ENCODE measurements at places on chromosomes 13 and 19.

GRCh38 chr13:20015763-20016162 is 57.2 kb downstream of the ZMYM2 start:
- no peak for DNase-seq

- DNase-seq = peak; percentile 10
Measured at GRCh38 chr19:21084343-21084742, 2.3 kb downstream of the ZNF714 start.

DNA sequence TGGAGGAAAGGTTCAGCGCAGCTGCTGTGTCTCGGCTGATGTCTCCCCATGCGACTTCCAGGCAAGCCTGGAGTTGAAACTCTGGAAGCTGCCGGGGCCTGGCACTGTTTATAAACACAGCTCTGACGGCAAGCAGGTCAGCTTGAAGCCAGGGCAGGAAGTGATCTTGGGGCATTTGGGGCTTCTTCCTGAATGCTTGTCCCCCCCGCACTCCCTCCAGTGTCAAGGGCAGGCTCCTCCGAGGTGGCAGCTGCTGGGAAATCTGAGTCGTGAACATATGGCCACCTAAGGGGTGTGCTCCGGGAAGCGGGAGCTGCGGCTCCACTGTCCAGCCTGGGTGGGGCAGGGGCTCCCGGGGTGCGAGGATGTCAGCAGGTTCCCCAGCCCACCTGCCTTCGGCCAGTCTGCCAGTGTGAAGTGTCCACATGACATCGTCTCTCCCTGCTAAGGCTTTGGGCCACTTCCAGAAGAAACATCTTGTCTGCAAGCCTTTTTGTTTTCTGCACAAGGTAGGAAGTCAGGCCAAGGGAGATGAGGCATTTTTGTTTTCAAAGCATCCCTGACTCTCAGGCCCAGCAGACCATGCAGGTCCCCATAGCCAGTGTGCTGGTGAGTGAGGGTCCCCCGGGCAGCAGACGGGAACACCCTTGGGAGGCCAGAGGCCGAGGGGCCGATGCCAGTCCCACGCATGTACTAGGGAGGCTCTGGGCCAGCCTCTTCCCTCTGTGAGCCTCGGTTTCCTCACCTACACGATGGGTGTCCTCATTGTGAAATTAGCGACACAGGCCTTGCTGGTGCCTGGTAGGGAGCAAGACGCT is 2.7 kb downstream of the PIAS4 start:
- no peak for DNase-seq

DNA sequence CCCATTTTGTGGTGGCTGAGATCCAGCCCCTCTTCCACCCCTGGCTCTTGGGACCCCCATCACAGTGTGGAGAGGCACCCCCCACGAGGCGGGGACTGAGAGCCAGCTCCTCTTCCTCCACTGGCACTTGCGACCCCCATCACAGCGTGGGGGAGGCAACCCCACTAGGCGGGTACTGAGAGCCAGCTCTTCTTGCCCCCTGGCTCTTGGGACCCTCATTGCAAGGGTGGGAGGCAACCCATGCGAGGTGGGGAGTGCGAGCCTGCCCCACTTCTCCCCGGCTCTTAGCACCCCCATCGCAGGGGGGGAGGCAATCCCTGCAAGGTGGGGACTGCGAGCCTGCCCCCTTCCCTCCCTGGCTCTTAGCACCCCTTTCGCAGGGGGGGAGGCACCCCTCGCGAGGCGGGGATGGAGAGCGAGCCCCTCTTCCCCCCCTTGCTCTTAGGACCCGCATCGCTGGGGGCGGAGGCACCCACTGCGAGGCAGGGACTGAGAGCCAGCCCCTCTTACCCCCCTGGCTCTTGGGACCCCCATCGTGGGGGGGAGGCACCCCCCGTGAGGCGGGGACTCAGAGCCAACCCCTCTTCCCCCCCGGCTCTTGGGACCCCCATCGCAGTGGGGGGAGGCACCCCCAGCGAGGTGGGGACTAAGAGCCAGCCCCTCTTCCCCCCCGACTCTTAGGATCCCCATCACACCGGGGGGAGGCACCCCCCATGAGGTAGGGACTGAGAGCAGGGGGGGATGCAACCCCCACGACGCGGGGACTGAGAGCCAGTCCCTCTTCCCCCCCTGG is 364.6 kb upstream of the SPRY2 start:
- no peak for DNase-seq

DNA sequence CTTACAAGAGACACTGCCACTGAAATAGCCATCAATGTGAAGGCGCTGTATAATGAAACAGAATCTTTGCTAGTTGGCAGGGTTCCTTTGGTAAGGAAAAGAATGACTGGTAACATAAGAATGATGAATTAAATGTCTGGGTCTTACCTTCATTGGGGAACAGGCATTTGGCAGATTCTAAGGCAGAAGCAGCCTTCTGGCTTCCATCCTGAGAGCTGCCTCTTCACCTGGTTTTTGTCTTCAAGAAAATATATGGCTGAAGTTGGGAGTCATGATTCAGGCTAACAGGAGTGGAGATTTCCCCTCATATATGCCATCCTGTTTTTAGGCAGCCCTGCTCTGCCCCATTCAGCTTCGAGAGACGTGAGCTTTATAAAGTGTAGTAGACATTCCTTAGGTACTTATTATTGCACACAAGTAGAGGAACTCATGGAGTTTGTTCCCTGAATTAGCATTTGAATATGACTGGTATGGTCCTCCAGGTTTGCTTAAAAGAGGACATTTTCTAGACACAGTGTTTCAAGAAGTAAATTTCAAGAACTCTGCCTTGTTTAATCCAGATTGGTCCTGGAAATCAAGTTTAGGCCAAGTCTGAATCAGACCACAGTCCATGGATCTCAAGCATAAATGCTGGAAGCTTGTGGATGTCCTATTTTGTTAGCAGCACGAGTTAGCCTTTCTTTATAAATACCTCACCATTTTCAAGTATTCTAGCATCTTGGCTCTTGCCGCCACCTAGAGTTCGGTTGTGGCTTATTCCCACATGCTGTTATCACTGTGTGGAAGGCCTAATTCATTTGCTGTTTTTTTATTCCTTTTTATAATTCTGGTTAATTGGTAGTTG is 56.2 kb upstream of the AKAP11 start:
- peak; percentile 42 for DNase-seq

DNA sequence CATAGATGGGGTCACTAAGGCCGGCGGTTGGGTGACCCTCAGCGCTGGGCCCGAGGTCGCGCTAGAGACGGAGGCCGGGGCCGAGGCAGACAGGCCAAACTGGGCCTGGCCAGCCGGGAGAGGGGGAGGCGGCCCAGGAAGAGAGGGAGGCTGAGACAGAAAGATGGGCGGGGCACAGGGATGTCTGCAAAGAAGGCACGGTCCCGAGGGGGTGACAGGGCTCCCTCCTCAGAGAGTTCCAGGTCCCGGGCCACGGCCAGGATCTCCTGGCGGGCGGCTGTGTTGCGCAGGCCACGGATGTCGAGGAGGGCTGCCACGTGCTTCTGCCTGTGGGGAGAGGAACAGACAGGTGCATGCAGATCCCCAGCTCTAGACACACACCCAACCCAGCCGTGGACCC is 32.2 kb downstream of the EXOC3L2 start:
- DNase-seq = no peak

GRCh38 chr13:32881074-32881776 is 135.0 kb upstream of the KL start:
- DNase-seq = peak; percentile 60

DNA sequence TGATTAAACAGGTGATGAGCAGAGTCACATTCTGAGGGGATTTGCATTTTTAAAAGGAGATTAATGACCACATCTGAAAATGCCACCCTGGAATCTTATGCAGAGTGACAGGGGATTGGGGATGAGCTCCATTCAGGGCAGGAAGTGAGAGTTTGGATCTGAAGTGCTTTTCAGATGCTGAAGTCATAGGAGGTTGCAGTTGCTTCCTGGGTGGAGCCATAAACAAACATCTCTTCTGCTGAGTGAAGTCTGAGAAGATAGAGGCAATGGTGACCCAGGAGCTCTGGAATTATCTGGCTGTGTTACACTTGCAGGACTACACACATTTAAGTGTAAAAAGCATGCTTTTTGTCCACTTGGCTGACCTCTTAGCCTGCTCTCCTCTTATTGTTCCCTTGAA is 51.4 kb upstream of the PSG8 start:
- DNase-seq = peak; percentile 12

DNA sequence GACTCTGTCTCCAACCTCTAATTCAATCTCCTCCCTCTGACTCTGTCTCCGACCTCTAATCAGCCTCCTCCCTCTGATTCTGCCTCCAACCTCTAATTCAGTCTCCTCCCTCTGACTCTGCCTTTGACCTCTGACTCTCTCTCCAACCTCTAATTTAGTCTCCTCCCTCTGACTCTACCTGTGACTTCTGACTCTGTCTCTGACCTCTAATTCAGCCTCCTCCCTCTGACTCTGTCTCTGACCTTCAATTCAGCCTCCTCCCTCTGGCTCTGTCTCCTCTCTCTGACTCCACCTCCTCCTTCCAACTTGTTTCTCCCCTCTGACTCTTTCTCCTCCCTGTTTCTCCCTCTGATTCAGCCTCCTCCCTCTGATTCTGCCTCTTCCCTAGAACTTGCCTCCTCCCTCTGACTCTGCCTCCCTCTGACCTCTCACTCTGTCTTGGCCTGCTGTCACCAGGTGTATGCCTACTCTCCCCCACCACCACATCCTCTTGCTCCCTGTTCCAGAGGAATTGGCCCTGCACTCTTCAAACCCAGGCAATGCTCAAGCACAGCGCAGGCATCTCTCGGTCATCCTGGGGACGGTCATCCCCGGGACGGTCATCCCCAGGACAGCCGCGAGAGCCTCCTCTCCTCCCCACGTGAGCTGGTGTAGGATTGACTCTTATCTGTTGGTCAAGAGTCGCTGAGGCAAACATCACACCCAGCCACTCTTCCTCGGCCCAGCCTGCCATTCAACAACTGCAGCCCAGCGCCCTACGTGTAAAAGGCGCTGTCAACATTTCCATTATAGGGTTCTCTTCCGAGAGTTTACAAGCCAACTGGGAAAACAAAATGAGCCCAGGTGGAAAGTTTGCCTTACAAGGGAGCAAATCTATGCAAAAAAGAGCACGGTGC is 60.2 kb downstream of the ZIC5 start:
- no peak for DNase-seq

- DNase-seq = no peak
Measured at GRCh38 chr13:66859078-66859477, 371.1 kb downstream of the PCDH9 start.

GRCh38 chr13:74409551-74409950 is 275.3 kb upstream of the KLF12 start:
- no peak for DNase-seq

DNA sequence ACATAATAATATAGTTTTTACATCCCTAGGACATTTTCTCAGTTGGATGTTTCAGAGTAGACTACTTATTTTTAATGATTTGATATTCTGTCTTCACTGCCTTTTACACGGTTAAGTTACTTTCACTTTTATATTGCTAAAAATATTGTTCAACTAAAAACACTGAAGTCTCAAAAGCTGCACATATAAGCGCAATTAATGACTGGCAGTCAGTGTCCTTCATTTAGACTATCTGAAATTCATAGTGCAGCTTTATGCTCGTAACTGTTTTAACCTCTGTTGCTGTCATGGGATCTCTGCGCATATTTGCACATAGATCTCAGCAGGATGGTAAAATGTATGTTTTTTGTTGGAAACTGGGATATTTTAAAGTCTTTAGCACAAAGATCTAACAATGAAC is 864.3 kb downstream of the SLITRK6 start:
- DNase-seq = no peak

DNA sequence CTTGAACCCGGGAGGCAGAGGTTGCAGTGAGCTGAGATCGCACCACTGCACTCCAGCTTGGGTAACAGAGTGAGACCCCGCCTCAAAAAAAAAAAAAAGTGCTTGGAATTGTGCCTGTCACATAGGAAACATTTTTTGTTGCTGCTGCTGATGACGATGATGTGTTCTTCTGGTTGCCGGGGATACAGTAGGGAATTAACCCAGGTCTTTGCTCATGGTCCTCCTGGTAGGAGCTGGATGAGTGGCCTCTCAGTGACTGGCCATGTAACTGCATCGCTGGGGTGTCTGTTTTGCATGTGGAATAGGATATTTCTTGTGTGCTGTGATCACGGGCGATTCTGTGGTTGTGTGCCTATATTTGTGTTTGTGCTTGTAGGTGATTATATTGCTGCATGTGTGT is 4.7 kb upstream of the CNFN start:
- DNase-seq = no peak

DNA sequence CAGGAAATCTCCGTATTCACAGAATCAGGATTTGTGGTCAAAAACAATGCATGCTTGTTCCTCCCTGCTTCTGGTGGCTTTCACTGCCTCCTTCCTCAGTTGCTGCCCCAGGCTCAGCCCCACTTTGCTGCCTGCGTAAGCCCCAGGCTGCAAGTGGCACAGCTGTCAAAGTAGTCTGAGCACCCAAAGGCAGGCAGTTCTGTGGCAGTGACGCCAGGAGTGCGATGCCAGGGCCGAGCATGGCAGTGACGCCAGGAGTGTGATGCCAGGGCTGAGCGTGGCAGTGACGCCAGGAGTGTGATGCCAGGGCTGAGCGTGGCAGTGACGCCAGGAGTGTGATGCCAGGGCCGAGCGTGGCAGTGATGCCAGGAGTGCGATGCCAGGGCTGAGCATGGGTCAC is 77.3 kb upstream of the GPR183 start:
- DNase-seq = no peak

- DNase-seq = no peak
Measured at GRCh38 chr13:44259045-44260027, 114.3 kb upstream of the SERP2 start.

- DNase-seq = no peak
Measured at GRCh38 chr13:71967990-71968389, 101.0 kb upstream of the DACH1 start.

GRCh38 chr19:33293255-33294057 is 8.9 kb downstream of the CEBPA start:
- DNase-seq = peak; percentile 84

DNA sequence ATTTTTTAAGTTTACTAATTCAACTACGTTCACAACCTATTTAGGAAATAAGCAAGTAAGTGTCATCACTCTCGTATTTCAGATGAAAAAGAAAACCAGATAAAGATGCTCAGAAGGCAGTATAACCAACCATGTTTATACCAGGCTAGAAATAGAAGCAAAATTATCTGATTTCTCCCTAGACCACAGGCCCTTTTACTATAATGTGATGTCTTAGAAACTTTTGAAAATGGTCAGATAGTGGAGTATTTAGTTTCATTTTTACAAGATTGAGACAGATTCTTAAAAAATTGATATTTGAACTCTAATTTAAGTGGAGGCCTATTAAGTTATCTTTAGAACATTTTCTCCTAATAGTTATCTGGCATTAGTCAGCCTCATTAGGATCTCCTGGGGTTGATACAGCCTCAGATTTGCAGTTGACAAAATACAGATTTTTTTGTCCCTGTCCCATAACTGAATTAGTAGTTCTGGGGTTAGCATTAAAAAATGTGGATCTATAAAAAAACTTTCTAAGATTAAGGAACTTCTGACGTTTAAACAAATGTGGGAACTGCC is 818.7 kb upstream of the PCDH9 start:
- no peak for DNase-seq
